ENCODE measurements at places on chromosomes 2 and 18.

DNA sequence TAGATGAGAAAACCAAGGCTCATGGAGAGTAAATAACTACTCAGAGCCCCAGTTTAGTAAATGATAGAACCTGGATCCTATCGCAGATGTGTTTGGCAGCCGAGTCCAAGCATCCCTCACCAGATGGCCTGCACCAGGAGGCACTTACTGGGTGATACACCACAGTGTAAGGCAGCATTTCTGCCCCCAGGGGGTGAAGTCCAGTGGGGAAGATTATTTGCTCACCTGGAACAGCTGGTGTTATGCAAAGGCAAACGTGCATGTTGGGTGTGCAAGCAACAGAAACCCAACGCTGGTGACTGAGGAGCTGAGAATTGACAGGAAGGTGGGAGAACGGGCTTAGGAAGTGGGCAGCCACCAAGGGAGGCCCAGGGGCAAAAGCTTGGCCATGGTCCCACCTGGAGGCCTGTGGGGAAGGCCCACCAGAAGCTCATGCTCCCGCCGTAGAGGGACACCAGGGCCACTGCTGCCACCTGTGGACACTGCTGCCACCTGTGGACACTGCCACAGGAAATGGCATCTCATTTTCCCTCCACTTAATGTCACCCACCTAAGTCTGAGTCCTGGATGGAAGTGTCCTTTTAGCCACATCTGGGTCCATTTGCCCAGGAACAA lies 100.6 kb downstream of the TFCP2L1 start:
- DNase-seq, result no peak

- no peak for DNase-seq
Measured at GRCh38 chr18:61883547-61883946, 9.3 kb downstream of the RNF152 start.

GRCh38 chr2:65215946-65216345 lies 11.7 kb upstream of the ACTR2 start:
- no peak for DNase-seq

DNA sequence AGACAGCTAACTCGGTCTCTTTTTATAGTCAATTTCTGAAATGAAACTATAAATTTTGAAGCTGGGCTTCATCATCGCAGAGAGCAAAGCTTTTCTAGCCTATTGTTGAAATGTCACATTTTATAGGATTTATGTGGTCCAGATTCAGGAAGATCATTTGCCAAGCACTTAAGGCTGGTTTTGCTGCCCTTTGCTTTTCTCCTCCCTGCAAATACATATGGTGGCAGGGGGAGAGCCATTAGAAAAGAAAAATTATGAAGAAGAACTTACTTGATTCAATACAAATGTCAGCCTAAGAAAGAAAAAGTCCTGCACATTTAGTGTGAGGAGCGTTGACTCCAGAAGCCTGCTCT lies 206.9 kb upstream of the NRP2 start:
- no peak for DNase-seq

GRCh38 chr2:216688731-216689340 lies 6.5 kb downstream of the IGFBP5 start:
- no peak for DNase-seq

GRCh38 chr2:234164493-234165413 lies 114.3 kb downstream of the SPP2 start:
- peak; percentile 18 for DNase-seq

DNA sequence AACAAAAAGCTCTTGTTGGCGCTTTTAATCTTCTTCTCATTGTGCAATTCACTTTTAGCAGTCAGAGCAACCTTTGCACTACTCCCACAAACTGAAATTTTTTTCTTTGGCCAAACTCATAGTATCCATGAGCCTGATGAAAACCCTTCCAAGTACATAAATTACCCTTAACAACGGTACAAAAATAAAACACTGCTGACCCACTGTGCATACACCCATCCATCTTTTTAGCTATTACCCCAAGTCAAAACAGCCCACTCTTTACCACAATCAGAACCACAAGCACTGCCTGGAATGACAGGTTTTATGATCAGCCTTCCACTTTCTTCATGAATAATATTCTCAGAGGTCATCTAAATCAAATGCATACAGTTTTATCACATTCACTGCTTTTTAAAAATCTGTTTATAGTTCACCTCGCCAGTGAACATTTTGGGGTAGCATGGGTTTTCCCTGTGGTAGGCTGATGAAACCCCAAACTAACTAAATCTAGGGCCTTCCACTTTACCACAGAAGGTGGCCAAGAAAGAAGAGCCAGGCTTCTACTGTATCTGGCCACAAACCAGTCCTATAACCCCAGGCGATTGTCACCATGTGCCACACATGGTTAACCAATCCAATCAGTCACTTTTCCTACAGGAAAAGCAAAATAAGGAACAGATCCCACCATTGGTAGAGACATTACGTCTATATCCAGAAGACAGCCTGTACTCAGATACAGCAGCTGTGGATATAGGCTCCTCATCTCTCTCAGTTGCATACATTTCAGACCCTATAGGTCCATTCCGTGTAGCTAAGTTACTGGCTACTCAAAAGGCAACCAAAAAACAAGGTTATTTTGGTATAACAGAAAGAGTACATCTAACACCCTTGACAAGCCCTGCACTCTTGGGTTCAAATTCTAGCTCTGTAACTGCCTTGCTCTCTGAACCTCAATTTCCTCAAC lies 171.3 kb downstream of the THADA start:
- DNase-seq, result no peak

DNA sequence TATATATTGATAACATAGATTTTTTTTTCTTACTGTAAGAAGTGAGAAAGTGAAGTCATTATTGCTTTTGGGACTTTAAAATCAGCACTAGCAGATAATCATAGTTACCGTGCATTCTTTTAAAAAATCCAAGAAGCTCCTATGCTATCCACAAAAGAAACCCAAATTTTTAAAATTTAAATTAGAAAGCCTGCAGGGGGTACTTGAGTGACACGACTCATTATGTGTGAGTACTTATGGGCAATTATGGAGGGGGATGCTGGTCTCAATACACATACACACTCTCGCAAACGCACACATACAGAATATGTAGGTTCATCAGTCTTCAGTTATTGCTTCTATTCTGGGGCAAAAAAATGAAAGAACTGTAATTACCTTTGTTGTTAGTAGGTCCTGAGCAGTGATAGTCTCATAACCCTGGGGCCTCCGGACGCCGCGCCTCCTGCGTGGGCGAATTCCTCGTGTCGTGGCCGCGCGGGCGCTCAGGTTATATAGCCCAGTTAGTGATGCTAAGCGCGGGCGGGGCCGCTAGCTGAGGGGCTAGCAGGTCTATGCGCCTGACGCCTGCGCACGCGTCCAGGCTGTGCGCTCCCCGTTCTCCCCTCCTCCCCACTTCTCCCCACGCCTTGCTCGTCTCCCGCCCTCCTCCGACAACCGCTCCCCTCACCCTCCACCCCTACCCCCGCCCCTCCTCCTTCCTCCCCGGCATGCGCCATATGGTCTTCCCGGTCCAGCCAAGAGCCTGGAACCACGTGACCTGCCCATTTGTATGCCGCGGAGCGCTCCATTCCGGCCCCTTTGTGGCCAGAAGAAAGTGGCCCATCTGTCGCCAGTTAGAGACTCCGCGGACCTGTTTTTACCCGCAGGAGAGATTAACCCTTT lies at the start of gene NEUROD1:
TSS of gene NEUROD1 (minus strand) at position 463 of the 882 bp plus-strand sequence. CDS start 1,657 bp downstream, outside the sequence.
- DNase-seq, result no peak

Data from stimulated activated CD8-positive, alpha-beta memory T cell treated with anti-CD3 and anti-CD28 coated beads, Interleukin-7, amount 100 ng/mL, for 1 hour (primary cell).